Cerebellar cortex (tissue), 1 donor: ENCODE measurements at places on chromosomes 5 and 9.

DNA sequence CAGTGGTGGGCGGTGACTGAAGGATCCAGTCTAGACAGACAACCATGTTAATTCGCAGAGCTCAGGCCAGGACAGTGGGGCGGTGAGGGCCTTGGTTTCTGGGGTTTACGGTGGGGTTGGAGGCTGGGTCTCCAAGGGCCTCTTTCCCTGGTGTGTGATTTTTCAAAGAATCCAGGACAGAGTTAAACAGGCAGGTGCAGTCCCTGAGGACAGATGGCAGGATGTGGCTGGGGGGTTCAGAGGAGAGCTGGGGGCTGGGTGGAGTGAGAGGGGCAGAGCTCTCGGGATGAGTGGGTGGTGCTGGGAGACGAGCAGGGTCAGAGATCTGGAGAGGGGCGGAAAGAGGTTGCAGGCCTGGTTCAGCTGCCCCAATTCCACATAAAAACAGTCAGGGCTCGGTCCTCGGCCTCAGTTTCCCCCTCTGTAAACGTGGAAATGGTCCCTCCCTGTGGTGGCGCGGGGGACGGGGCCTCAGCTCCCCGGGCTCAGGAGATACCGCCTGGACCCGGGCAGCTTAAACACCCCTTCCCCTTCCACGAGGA is 145.9 kb downstream of the GAPVD1 start:
- DNase-seq = no peak

DNA sequence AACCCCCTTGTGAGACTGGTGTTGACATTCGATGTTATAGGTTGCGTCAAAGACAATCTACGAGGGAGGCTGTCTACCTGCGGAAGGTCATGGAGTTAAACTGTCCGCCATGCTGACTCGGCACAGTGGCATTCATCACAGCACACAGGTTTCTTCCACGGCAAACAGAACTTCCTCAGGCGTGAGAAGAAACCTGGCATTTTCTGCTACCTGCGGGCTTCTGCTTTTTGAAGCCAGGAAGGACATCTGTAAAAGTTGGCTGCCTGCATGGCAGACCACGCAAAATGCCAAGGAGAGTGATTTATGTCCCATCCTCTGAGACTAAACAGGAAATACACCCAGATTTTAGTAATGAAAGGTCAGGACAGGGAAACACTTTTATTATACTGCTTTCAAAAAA is 809.8 kb upstream of the NUDT12 start:
- DNase-seq = no peak

GRCh38 chr9:132768932-132769905 is 99.0 kb downstream of the GTF3C4 start:
- DNase-seq = peak; percentile 57

DNA sequence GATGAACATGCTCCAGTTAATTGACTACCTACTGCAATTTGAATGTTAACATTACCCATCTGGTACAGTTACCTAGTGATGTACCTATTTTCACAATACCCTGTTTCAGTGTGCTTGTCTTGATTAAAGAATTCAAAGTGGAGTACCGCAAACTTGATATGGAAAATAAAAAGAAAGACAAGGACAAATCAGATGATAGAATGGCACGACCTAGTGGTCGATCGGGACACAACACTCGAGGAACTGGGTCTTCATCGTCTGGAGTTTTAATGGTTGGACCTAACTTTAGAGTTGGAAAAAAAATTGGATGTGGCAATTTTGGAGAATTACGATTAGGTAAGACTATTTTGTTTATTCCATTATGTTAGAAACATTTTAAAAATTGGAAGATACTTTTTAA is 33.5 kb downstream of the CSNK1G3 start:
- DNase-seq = no peak

DNA sequence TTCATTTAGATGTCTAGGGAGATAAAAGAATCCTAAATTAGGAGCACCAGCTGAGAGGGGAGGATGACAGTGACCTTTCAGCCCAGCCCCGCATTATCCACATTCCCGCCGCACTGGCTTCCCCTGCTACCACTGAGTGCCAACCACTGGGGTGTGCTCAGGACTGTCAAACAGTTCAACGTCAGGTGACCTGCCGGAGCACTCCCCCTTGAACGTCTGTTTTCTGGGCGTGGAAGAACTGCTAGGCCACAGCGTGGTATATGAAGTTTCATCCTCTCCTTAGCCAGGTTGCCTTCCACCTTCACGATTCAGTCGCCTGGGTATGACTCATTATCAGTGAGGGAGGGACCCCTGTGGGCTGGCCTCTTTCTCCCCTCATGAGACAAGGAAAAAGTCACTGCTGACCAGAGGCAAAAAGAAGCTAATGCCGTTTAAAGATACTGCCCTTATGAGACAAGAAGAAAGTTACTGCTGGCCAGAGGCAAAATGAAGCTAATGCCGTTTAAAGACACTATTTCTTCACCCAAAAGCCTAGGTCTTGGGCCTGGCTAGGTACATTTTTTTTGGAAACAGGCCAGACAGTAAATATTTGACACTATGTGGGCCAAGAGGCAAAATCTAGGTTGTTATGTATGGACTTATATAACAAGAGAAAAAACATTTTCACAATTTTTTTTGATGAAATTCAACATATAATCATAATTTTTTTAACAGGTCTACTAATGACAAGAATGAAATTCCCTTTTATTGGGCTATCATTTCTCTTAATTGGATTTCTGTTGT is 4.6 kb downstream of the NMRK1 start:
- peak; percentile 74 for DNase-seq

DNA sequence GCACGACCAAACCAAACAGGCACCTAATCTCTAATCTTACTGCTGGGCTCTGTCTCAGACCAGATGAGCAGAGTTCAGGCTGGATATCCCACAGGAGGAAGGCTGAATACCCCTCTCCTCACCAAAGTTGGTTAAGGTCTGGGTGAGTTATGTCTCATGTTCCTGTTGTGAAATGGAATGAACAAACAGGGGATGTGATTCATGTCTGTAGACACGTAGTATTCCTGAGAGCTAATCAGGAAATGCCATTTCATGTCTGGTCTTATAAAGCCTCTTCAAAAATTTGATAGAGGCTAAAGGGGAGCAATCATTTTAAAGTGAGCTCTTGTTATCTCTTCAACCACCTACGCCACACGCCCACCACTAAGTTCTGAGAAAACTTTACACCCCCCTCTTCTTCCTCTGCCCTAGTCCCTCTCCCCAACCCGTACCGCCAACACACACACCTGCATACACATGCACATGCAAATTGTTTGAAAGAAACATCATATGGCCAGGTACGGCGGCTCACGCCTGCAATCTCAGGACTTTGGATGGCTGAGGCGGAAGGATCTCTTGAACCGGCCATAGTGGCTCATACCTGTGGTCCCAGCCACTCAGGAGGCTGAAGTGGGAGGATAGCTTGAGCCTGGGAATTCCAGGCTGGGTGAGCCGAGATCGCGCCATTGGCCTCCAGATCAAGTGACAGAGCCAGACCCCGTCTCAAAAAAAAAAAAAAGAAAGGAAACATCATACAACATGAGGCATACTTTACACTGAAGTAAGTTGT is 69.8 kb upstream of the RAI14 start:
- no peak for DNase-seq

DNA sequence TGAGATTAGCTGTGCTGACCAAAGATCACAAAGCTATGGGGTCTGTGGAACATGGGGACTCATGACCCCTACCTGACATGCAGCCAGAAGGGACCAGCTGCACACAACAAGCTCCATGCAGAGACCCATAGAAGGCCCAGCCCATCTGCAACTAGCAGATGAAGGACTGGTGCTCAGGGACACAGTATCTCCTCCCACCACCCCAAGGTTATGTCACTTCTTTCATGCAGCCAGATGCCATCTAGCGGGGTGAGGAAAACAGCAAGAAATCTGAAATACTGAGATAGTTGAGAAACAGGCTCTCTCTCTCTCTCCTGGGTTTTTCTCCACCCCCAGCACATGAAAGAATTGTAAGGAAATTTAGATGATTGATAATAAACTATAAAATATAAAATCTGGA is 161.3 kb upstream of the DAPK1 start:
- DNase-seq = no peak

DNA sequence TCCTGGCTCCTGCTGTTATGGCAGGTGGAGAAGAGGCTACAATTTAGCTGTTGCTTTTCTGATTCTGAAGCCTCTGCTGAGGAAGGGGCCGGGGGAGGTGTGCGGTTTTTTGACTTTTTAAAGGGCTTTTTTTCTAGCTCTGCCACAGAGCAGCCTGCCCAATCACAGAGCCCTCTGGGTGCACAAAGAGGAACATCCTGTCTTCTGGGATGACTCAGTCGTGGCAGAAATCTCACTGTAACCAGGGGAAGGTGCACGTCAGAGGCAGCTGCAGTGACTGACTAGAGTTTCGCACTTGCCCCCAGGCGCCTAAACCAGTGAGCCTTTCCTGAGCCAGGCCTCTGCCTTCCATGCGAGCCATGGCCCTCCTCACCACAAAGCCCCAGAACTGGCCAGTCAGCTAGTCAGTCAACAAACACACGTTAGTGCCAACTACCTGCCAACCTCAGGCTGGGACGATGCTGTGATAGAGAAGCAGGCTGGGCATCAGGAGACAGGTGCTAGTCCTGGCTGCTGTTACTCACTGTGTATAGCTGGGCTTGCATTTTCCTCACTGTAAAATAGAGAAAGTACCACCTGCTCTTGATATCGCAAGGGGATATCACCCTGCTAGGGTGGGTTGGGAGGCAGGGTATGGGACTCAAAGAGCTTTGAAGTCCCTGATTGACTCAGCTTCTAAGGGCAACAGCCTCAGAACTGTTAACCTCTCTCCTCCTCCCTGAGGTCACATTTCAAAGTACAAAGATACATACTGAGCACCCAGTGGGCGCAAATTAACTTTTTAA is 2.2 kb downstream of the AKNA start:
- no peak for DNase-seq

GRCh38 chr5:93331863-93332262 is 249.2 kb downstream of the NR2F1-AS1 start:
- DNase-seq = no peak

DNA sequence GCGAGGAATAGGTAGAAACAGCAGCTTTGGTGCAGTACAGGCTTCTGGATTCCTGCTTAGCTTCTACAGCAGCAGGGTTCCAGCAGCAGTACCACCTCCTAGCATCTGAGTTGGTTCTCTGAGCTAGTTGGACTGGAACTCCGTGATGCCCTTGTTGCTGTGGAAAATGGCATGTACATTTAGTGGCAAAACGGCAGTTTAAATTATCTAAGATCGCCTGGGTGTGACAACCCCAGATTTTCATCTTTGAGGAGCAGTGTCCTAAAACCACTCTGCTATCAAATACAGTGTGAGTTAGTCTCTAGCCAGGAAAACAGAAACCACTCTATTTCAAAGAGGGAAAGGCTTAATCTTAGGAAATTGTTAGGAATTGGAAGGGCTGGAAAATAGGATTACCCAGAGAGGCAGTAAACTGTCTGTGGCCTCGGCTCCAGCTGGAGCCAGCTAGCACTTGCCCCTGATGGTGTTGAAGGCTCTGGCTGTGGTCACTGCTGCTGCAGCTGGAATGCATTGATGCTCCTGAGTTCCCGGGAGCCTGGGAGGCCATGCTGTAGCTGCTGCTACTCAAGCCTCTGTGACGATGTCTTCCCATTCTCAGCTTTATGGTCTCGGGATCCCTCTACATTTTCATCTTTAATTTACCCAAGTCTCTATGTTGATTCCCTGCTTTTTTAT is 29.4 kb downstream of the RAD23B start:
- DNase-seq = no peak

DNA sequence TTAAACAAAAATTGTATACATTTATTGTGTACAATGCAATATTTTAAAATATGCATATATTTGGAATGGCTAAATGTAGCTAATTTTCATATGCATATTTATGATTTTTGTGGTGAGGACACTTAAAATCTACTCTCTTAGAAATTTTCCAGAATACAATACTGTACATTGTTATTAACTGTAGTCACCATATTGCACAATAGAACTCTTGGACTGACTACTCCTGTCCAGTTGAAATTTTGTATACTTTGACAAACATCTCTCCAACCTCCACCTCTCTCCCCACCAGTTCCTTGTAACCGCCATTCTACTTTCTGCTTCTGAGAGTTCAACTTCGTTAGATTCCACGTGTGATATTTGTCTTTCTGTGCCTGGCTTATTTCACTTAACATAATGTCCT is 49.2 kb upstream of the TAF11L2 start:
- DNase-seq = no peak

DNA sequence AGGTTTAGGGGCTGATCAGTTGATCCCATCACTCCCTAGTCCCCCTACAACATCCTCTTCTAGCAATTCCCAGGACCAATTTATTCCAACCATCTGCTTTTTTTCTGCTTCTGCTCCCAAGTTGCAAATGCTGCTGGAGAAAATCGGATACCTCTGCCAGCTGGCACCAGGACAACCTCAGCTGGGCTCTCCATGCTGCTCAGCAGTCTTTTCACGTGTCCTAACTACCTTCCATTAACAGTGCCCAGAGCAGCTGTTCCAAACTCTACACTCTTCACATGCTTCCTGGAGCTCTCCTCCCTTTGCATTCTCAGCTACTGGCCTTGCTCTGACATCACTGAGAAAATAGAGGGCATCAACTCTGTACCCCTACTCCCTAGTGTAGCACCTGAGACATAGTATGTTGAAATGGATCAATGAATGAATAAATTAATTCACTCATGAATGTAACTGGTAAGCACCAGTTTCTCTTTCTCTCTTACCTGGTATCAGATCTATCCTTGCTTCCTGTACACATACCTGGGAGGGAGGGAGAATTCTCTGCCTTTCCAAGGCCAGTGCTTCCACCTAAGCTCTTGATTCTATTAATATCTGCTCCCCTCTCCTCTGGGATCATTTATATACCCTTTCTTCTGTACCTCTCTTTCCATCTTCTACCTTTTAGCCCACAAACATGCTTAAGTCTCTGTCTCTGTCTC is 191.0 kb downstream of the RAB3C start:
- DNase-seq = peak; percentile 21

- no peak for DNase-seq
These were observed 715.5 kb downstream of the TLR4 start for GRCh38 chr9:118419676-118420075.

- no peak for DNase-seq
These were observed 119.1 kb downstream of the KCNIP1 start for GRCh38 chr5:170622933-170623332.

GRCh38 chr9:124257844-124258606 is at the start of gene NEK6:
Gene NEK6 (plus strand): TSS chr9:124257949. CDS start chr9:124301965, 44,016 bp downstream.
- no peak for DNase-seq

DNA sequence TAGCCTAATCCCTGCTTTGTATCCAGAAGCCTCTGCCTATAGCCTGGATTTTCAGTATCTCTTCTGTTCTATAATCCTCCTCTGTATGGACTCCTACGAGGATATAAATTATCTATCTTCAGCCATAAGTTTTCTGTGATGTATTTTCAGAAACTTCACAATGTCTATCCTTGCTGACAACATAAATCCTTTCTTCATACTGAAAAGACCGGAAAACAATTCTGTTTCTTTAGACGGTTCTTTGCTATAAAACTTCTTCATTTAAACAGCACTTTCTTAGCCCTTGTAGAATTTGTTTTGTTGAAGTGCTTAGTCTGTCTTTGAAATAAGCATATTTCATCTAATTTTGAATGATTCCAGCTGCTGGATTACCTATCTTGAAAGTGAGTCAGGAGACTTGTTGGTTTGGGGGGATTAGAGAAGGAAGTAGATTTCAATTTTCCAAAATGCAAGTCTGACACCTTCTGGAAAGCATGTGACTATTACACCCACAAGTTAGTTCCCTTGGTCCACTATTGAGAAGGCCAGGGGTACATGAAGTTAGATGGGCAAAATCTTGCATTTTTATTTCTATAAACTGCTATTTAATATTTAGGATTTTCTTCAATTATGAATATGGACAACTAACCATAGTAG is 96.3 kb upstream of the RANBP3L start:
- peak; percentile 18 for DNase-seq

- peak; percentile 5 for DNase-seq
These were observed 46.4 kb upstream of the SELENOP start for GRCh38 chr5:42858031-42858643.

GRCh38 chr9:81879501-81879916 is 48.7 kb upstream of the SPATA31D4 start:
- no peak for DNase-seq
